SK-MEL-5 (cell line): ENCODE measurements at places on chromosomes 2 and 18.
A peak's percentile ranks its signal among the peaks of the same experiment; 100 is the strongest.

GRCh38 chr2:240467659-240468302 is 32.3 kb downstream of the GPC1 start:
- no peak for DNase-seq

GRCh38 chr18:10913919-10914318 is 235.4 kb downstream of the PIEZO2 start:
- DNase-seq, result no peak

DNA sequence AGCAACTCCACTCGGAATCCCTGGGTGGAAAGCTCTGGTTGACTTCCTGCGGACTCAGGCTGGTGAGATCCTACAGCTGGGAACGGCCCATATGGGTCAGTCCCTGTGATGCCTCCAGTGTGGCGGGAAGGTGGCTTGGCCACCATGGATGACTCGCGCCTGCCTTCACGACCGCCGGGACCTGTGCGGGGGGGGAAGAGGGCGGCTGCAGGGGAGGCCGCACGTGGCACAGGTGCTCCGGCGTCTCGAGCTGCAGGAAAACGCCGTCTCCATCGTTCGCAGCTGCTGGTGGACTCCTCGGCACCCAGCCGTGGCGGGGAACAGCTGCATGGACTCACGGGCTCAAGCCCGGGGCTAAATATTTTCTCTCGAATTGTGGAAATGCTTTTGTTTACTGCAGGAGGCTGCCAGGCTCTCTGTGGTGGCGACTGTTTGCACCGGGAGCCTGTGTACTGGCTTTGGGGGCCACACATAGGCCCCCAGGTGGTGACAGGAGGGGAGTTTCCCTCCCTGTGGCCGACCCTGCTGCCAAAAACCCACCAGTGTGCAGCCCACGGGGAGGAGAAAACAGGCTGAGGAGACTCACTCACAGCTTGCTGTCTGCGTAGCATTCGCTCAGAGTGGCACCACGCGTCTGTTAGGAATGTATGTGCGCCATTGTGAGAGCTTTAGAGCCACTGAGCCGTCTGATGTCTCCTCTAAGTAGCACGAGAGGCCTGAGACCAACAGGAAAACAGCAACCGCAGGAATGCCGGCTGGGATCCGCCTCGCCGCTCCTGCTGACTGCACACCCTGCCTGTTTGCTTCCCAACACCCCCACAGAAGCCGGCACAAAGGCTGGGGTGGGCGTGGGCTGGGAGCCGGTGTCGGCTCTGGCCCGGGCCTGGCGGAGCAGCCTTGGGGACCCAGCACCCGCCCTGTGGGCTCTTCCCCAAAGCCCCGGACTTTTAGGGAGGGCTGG is 89.2 kb downstream of the NFATC1 start:
- peak; percentile 71 for DNase-seq

- DNase-seq, result no peak
These were observed 726 bp downstream of the C2orf69 start for GRCh38 chr2:199911877-199912161.

DNA sequence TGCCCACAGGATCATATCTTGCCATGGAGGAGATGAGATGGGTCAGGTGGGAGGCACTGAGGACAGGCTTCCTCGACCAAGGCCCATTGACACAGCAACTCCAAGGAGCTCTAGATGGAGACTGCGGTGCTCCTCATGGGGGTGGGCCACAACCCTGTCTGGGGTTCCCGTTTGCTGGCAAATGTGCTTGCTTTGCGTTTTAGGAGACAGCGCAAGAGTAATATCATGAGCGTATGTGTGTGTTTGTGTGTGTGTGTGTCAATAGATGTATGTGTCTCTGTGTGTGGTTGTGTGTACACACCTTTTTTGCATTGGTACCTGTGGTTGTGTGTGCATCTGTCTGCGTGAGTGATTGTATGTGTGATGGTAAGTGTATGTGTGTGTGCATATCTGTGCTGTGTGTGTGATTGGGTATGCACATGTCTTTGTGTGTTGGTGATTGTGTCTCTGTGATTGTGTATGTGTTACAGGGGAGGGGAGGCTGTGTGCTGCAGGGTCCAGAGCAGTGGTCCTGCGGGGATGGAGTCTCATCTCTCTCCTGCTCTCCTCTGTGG is 4.4 kb downstream of the FBLN7 start:
- DNase-seq, result no peak

DNA sequence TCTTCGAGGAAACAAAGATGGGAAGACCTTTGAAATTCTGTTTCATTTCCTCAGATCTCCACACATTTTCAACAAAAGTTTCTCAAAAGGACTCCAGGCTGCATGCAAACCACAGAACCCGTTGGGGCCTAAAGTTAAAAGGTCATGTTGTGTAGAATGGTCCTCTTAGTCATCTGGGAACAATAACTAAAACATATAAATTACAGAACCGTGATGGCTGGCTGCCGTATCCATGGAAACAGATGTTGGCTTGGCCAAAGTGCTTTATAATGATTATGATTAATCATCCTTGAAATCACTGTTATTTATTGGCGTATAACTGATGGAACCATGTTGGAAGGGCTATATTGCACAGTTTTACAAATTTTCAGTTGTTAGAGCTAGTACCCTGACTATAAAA is 182.8 kb upstream of the CRIM1 start:
- no peak for DNase-seq

GRCh38 chr18:79139206-79139605 is 70.0 kb downstream of the ATP9B start:
- no peak for DNase-seq

DNA sequence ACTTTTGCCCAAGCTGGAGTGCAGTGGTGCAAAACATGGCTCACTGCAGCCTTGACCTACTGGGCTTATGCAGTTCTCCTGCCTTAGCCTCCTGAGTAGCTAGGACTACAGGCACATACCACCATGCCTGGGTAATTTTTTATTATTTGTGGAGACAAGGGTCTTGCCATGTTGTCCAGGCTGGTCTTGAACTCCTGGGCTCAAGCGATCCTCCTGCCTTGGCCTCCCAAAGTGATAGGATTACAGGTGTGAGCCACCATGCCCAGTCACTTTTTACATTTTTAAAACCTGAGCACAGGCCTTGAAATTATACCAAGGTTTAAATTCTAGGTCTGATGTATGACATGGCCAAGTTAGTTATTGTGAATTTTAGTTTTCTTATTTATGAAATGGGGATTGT is 18.2 kb downstream of the SMAD4 start:
- no peak for DNase-seq

- DNase-seq, result peak; percentile 42
These were observed 129.5 kb upstream of the PELI1 start for GRCh38 chr2:64273524-64274398.

DNA sequence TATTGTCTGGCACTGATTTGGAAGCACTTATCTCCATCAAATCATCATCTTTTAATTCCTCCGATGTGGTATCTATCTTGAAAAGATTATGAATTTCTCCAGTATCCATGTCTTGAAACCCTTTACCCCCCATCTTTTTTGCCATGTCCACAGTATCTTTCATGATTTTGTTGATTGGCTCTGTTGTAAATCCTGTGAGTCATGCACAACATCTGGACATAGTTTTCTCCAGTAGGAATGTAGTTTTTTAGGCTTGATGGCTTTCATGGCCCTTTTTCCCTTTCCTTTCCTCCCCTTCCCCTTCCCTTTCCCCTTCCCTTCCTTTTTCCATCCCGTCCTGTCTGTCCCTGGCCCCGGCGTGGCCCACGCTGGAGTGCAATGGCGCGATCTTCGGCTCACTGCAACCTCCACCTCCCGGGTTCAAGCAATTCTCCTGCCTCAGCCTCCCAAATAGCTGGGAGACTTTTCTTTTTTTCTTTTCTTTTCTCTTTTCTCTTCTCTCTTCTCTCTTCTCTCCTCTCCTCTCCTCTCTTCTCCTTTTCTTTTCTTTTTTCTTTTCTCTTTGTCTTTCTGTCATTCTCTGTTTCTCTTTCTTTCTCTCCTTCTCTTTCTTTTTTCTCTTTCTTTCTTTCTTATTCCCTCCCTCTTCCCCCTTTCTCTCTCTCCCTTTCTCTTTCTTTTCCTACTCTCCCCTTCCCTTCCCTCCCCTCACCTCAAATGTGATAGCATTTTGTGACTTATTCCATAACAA is 18.4 kb upstream of the ZNF638 start:
- DNase-seq, result no peak

DNA sequence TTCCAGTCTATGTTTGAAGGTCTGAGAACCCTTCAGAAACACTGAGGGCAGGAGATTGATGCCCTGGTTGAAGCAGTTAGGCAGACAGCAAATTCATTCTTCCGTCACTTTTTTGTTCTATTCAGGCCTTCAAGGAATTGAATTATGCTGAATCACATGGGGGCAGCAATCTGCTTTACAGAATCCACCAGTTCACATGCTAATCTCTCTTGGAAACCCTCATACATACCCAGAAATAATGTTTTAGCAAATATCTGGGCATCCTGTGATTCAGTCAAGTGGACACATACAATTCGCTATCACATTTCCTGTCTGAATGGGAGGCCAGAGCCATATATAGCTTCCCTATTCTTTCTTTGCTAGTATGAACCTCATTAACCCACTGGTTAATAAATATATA is 301.4 kb upstream of the CNTNAP5 start:
- no peak for DNase-seq

- no peak for DNase-seq
These were observed 36.6 kb downstream of the CAMKMT start for GRCh38 chr2:44398243-44398897.

DNA sequence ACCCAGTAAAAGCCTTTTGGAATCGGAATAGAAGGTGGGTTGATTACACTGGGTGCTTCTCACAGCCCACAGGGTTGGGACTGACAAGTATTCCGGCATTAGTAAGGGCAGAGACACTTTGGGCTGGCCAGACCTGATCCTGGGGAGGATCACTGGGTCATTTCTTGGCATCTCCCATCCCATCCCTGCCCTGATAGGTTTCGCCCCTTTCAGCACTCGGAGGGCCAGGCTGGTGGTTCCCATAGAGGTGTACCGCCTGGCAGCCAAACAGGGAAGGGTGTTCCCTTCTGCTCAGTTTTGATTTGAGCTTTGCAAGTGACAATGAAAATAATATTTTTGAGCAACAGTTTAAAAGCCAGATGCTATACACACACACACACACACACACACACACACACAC is 37.3 kb downstream of the CYP1B1 start:
- no peak for DNase-seq

DNA sequence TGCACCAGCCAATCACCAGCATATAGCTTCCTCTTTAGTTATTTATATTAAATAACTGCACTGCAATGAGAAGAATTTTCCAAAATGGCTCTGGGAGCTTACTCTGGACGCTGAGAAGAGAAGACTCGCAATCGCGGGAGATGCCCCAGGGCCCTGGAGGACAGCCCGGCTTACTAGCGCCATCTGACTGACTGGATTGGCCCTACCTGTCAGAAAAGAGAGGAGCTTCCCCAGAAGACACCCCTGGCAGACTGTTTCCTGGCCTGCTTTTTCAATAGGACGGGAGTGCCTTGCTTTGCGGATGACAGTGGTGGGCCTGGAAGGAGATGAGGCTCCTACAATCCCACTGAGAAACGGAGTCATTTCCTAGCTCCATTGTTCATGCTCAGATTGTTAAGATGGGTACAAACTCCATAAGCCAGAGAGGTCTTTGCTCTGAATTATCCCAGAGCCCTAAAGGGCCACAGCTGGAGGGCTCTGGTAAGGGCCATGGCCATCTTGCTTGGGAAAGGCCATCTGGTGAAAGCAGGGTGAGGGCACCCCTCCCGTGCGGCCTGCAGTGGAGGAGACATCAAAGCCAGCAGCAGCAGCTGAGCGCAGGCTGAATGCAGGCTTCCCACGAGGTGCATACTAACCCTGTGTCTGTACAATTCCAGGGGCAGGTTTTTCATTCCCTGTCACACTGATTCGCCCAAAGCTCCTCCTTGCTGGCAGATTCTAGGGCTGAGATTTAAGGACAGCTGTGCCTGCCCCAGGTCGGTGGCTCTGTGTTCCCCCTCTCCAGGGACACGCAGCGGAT is 92.1 kb downstream of the GALR1 start:
- DNase-seq, result peak; percentile 9

DNA sequence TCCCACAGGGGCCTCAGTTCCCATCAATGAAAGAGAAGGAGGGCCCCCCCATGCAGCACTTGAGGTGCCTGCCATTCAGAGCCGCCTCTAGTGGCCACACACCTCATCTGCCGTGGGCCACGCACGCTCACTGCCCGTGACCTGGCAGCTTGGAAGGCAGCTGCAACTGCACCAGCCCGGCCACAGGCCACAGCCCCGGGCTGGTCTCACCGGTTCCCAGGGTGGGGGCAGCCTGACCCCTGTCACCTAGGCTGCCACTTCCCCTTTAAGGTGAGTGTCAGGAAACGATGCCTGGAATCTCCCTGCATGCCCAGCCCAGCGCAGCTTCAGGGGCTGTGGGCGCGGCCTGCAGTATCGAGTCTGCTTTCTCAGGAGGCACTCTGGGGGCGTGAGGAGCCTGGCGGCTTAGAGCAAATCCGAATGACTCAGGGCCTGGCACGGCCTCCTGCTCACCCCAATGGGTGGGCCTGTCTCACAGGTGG is 2.6 kb downstream of the MAB21L4 start:
- no peak for DNase-seq

DNA sequence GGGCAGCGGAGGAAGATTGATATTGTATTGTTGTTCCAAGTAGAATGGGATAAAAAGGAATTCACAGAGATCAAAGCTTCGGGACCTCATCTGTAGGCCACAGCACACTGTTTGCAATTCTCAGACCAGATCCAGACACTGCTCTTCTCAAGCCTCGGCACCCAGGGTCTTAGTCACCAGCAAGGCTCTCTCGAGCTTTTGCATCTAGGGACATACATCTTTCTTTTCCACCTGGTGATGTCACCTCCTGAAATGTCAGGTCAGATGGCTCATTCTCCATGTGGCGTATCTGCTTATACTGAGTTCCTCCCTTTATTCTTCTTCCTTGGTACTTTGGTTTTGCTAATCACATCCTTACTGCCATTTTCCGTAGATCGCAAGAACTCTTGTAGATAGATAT is 42.9 kb upstream of the SNTG2 start:
- DNase-seq, result no peak

DNA sequence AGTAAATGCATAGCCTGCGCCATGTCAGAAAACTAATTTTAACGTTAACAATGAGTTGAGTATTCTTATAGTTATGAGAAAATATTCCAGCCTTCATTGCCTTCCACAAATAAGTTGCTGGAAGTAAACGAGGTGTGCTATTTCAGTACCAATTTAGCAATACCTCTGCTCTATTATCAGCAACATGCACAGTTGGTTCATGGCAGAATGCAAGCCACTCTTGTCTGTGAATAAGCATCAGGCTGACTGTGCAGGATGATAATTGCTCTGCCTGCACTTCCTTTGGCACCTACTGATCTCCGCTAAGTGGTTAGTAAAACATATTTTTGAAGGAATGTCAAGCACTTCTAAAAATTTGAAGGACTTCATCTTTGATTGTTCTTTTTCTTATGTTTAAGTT is 261.9 kb upstream of the SIX3 start:
- DNase-seq, result no peak

GRCh38 chr2:24125956-24126355 is 2.7 kb downstream of the FAM228B start:
- DNase-seq, result no peak

GRCh38 chr2:74691929-74692328 is 37.9 kb downstream of the SEMA4F start:
- no peak for DNase-seq

- DNase-seq, result no peak
These were observed 31.7 kb upstream of the CYBRD1 start for GRCh38 chr2:171490577-171490976.
